T-cell (primary cell): ENCODE measurements at places on chromosomes 2 and 18. TPM values are rescaled to one million over a fixed set of nuclear protein-coding genes. Genes with fewer than 3 reads are reported as not detected.

- no peak for DNase-seq
These were observed 42.8 kb upstream of the TTC39C start for GRCh38 chr18:23971666-23972230.

Gene LRRTM4
- total RNA-seq, result not detected

Gene ANKRD29
- total RNA-seq, result 0.36 TPM

GRCh38 chr2:181183878-181184542 lies 203.6 kb downstream of the UBE2E3 start:
- no peak for DNase-seq

Gene RAPH1
- total RNA-seq, result 3.9 TPM

Gene GPATCH11
- 12.9 TPM for total RNA-seq

DNA sequence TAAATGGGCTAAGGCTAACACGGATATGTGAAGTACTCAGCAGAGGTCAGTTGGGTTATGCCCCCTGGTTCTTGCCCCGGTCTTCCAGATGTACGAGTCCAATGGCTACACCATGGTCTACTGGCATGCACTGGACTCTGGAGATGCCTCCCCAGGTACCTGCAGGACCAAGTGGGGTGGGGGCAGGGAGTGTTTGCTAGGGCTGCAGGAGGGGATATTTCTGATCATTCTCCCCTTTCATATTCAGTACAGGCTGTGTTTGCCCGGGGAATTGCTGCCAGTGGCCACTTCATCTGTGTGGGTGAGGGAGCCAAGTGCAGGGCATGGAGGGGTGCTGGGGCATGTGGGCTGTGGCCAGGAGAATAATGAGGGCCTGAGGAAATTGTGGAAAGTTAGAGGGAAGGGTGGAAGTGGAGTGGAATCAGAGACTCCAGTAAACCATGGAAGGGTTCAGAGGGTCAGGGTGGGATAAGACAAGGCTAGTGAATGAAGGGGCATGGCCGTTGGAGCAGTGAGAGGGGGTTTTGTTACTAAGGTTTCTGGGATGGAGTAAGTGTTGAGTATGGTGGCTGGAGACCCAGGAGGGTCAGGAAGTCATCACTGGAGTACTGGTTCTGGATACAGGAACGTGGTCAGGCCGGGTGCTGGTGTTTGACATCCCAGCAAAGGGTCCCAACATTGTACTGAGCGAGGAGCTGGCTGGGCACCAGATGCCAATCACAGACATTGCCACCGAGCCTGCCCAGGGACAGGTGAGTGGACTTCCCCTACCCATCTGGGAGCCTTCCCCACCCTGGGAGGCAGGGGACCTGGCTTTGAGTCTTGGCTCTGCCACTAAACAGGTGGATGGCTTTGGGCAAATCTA lies 1.9 kb downstream of the WDR54 start:
- no peak for DNase-seq

Gene SKA1
- 1.5 TPM for total RNA-seq

Gene RAX
- not detected for total RNA-seq

DNA sequence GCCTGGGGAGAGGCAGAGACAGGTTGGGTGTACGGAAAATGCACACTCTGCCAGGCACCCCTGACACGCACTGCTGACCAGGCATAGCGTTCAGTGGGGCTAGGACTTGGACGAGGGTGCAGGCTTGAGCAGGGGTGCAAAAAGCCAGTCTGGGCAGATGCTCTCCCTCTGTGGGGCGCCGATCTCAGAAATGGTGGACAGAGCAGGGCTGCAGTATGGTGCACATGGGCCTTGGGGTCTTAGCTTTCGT lies 1.0 kb upstream of the ARHGEF4 start:
- no peak for DNase-seq

DNA sequence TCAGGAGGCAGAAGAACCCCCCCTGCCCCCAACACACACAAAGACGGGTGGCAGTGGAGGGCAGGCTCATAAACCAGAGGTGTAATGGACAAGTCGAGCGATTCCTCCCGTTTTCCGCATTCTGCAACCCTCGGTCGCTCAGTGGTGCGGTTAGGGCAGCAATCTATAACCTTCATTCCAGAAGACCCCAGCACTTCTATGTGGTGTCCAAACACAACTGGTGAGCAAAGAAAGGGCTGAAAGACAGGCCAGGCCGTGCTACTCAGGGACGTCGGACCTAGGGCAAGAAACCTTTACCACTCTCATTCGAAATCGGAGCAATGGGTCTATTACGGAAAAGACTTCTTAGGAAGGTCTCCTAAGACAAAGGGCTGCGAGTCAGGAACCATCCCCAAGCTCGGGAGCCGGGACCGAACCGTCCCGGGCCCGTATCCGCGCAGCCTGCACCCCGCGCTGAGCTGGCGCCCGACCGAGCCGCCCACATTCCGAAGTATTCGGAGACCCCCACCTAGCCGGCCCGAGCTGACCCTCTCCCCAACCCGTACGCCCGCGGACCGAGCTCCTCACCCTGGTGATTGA lies 568 bp downstream of the ARL5A start:
- peak; percentile 4 for DNase-seq

DNA sequence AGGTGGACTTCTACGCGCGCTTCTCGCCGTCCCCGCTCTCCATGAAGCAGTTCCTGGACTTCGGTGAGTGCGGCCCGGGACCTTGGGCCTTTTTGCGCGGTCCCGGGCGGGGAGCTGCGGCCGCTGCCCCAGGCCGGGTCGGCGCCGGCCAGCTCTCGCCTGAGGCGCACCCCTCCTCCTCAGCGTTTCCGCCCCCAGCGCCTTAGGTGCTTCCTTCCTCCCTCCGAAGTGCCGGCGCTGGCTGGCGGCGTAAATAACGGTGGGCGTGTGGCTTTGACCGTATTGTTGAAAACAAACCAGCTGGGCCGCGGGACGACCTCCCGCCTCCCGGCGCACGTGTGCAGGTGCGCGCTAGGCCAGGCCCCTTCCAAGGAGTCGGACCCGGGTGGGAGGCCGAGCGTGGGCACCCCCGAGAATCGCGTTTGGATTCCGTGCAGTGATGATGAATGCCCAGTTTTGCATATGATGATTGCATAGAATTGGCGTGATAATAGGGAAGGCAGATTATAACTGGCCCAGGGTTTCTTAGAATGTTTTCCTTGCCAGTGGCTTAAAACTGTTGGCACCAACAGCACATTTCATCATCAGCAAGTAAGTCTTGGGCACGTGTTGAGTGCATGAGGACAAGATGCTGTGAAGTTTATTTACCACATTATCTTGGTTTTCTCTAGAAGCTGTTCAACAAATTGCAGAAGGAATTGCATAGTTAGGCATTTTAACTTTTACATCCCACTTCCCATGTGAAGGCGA lies 569 bp downstream of the PDK1 start:
- DNase-seq, result peak; percentile 38

- no peak for DNase-seq
These were observed 31.0 kb upstream of the MAP3K20 start for GRCh38 chr2:173044686-173045085.

DNA sequence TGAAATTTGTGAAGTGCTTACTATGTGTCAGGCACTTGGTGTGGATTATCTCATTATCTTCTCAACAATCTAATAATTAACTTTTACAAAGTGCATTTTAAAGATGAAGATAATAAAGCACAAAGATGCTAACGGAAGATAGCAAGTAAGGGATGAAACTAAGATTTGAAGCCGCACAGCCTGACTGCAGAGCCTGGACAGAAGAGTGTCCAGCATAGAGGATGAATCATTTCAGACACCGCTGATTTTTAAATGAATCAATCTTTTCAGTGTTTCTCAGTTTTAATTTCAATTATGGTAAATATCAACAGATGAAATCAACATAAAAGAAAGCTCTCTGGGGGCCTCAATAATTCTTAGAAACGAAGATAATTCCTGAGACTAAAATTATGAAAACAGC lies 24.5 kb upstream of the STAM2 start:
- DNase-seq, result no peak

GRCh38 chr18:37956902-37957301 lies 391.3 kb upstream of the CELF4 start:
- no peak for DNase-seq

Gene RNF138
- 67.1 TPM for total RNA-seq

GRCh38 chr2:216857131-216857550 lies 2.7 kb downstream of the TNP1 start:
- no peak for DNase-seq

DNA sequence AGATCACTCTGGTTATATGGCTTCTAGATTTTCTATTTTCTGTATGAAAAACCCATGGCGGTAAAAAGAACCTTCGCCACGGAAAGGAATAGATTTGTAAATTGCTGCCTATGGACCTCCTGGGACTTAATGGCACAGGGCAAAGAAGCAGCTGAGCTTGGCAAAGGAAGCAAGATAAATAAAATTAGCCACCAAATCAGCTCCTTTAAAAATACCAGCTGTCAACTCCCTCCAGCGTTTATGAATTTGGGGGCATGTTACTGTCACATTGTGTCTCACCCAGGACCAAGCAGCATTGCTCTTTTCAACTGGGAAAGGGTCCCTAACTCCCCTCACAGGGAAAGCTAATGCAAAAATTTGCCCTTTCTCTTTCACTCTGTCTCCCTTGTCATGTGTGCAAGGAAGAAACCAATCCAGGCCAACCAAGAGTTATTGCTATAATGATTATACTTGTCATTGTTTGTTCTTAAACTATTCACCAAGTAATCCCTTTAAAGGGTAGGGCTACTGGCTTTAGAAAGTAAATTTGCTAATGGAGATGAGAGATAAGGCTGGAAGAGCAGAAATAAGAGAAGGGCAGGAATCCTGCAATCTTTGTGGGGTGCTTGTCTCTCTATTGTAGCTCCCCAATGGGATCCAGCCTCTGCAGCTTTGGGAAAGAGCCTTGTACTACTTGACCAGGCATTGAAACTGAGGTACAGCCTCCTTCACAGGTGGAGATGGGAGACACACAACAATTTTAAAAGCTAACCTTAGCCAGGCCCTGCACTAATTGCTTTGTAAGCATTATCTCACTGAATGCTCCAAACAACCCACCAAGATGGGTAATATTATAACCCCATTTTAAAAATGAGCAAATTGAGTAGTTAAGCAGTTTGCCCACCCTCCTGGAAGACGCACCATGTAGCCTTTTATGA lies 119.1 kb upstream of the KLF7 start:
- no peak for DNase-seq

Gene POTEF
- total RNA-seq, result not detected

Gene L3MBTL4
- total RNA-seq, result 0.58 TPM

Gene FBXO36
- total RNA-seq, result 0.89 TPM

GRCh38 chr2:152223977-152224376 lies 48.4 kb upstream of the STAM2 start:
- DNase-seq, result no peak

DNA sequence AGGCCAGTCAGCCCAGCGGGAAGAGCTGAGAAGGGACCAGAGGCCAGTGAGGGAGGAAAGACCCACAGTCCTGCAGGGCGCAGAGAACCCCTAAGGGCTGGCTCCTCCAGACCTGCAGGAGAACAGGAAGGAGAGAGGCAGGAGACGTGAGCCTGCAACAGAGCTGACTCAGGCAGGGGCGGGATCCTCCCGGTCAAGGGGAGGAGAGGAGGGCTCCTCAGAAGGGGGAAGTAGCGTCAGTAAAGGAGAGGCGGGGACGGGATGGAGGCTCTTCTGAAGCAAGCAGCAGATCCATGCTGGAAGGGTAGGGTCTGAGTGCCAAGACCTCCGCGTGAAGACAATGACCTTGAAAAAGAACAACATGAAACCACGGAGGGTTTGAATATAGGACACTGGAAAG lies 50.8 kb downstream of the TRABD2A start:
- DNase-seq, result no peak

- no peak for DNase-seq
These were observed 20.5 kb downstream of the THAP4 start for GRCh38 chr2:241616168-241617125.

GRCh38 chr2:239949537-239949936 lies 75.6 kb downstream of the NDUFA10 start:
- no peak for DNase-seq

GRCh38 chr18:22694954-22695353 lies 238.2 kb upstream of the RBBP8 start:
- no peak for DNase-seq
